ENCODE measurements at places on chromosomes 11 and 22.

DNA sequence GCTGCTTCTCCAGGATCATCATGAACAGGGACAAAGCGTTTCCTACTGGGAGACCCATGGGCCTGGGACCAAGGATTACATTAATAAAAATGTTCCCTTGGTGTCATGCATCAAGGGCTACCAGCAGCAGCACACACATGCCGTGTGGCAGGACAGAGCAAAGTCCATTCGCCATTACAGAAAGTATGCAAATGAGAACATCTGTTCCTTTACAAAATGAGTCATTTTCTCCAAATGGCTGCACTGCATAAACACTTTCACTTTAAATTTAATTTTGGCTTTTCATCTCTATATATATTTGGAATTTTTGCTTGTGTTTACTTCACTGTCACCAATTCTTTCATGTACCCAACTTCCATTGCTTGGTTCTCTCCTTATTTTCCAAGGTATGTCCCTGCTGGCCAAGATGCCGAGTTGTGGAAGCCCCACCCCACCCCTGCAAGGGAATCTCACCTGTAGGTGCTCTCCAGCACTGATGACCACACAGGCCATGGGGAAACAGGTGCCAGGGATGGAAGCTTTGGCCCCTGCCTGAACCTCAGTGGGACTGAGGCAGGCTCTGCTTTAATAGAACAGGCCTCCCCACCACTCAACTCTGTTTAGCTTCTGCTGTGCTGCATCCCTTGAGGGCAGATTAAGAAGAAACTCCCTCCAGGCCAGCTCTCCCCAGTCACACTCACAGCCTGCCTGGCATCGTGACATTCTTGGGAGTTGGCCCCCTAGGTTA, 15.6 kb upstream of the GNAZ start:
- DNase-seq: no peak

- DNase-seq: no peak
Observed at GRCh38 chr11:20163783-20164481, 3.7 kb upstream of the DBX1 start.

GRCh38 chr22:42816336-42816735, 40.7 kb downstream of the ARFGAP3 start:
- no peak for DNase-seq

DNA sequence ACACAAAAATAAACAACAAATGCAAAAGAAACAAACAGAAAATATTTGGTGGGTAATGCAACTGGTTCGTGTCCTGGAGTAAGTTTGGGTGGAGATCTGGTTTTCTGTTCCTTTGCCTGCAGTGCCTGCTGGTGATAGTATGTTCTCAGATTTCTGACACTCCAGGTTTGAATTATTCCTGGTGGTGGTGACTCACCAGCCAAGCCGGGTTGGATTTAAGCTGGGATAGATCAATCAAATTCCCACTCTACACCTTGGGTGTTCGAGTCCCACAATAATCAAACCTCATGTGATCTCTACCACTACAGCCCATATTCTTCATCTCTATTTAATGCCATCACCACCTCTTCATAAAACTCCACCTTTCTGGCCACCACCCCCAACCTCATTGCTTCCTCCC, 421.8 kb downstream of the NTM start:
- DNase-seq: no peak

- no peak for DNase-seq
Observed at GRCh38 chr11:63510360-63511047, 4.6 kb downstream of the LGALS12 start.

DNA sequence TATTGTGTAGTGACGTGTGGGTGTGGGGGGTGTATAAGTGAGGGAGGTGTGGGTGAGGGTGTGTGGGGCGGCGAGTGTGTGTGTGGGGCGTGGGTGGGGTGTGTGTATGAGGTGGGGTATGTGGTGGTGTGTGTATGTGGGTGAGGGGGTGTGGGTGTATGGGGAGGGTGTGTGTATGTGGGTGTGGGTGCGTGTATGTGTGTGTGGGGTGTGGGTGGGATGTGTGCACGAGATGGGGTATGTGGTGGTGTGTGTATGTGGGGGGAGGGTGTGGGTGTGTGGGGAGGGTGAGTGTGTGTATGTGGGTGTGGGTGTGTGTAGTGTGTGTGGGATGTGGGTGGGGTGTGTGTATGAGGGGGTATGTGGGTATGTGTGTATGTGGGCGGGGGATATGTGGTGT, 205.5 kb downstream of the OPCML start:
- DNase-seq: no peak
